D721Med (cell line): ENCODE measurements at places on chromosomes 16 and 17.

DNA sequence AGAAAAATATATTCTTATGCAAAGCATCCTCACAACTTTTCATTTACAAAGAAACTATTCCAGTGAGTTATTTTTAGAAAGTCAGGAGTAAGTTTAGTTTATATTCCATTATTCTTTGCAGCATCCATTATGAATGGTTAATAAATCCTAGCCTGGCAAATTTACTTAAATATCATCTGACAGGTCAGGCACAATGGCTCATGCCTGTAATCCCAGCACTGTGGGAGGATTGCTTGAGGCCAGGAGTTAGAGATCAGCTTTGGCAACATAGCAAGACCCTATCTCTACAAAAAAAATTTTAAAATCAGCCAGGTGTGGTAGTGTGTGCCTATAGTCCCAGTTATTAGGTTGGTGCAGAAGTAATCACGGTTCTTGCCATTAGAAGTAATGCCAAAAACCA is 12.9 kb downstream of the ESRP2 start:
- DNase-seq, result no peak

GRCh38 chr16:9772526-9773225 is 409.6 kb downstream of the GRIN2A start:
- DNase-seq, result no peak

GRCh38 chr16:87850009-87851006 is 19.0 kb downstream of the SLC7A5 start:
- peak; percentile 62 for DNase-seq

DNA sequence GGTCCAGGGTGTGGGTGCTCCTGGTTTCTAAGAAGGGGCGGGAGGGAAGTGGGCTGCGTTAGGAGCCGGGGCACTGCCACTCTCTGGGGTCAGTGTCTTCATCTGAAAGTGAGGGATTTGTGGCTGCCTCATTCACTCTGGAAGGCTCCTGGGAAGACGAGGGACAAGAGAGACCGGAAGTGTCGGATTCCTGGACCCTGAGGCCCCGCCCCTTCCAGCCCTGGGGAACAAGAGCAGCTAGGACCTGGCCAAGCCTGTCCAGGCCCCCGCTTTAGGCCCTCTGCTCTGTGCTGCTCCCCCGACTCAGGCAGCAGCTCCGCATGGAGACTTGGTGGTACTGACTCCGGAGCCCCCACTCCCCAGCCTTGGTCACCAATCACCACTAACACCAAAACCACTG is 6.5 kb downstream of the LGALS3BP start:
- no peak for DNase-seq

- no peak for DNase-seq
These were observed 36.6 kb downstream of the CCDC42 start for GRCh38 chr17:8708025-8708461.

- no peak for DNase-seq
These were observed 8.0 kb upstream of the SLC6A2 start for GRCh38 chr16:55647798-55648197.

DNA sequence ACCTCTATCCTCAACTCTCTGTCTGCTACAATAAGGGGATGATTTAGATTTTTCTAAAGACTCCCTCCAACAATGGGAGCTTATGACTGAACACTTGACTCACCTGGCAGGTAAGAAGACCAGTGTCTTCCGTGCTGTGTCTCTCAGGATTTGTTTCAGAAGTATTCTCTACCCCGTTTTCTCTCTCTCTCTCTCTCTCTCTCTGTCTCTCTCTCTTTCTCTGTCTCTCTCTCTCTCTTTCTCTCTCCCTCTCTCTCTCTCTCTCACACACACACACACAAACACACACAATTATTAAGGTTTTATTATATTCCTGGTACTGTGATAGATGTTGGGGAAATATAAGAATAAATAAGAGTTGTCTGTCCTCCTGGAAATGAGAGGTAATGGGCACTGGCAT is 263.9 kb downstream of the TOX3 start:
- no peak for DNase-seq

GRCh38 chr17:18959845-18960240 is 7.9 kb downstream of the SLC5A10 start:
- no peak for DNase-seq

- no peak for DNase-seq
These were observed 47.7 kb upstream of the XYLT1 start for GRCh38 chr16:17518441-17518840.

GRCh38 chr17:76501018-76501826 is at the start of gene RHBDF2:
TSS of gene RHBDF2 (minus strand) at chr17:76501423. CDS start at chr17:76481524, 19,899 bp downstream.
- DNase-seq, result peak; percentile 98

GRCh38 chr17:62186841-62187240 is 121.8 kb upstream of the MED13 start:
- DNase-seq, result no peak

- no peak for DNase-seq
These were observed 8.8 kb downstream of the TBX4 start for GRCh38 chr17:61460796-61461585.

- no peak for DNase-seq
These were observed 68.1 kb downstream of the SEC14L1 start for GRCh38 chr17:77208856-77209255.

DNA sequence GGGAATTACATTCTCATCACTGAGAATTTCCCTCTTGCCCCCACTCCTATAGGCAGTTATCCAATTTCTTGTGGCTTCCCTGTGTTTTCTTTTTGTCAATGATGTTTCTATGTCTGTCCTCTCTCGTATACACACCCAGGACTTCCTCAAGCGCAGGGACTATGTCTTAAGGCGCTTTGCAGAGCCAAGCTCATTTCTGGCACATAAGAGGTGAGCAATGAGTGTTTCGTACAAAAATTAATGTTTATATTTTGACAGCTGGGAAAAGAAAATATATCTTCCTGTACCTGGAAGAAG is 947 bp downstream of the DDX42 start:
- no peak for DNase-seq

GRCh38 chr17:10226930-10227695 is 28.7 kb upstream of the GAS7 start:
- DNase-seq, result no peak

GRCh38 chr16:65817066-65817465 is 549.4 kb upstream of the CDH5 start:
- DNase-seq, result no peak

GRCh38 chr16:67767953-67768352 is 38.4 kb downstream of the RANBP10 start:
- no peak for DNase-seq

DNA sequence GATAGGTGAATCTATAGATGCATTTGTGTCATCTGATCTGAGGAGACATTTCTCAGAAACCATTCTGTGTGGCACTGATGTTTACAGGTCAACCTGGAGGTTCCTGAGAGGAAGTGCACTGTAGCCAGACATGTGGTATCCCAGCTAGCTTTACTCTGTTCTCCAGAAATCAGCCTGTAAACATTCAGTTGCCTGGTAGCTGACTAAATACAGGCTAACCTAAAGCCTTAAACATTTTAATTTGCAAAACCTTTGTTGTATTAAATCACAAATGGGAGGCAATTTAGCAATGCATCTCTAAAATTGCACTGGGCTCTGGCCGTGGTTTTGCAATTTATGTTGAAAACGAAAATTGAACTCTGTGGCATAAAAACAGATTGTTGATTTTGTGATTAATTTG is 207.6 kb downstream of the FTO start:
- no peak for DNase-seq

DNA sequence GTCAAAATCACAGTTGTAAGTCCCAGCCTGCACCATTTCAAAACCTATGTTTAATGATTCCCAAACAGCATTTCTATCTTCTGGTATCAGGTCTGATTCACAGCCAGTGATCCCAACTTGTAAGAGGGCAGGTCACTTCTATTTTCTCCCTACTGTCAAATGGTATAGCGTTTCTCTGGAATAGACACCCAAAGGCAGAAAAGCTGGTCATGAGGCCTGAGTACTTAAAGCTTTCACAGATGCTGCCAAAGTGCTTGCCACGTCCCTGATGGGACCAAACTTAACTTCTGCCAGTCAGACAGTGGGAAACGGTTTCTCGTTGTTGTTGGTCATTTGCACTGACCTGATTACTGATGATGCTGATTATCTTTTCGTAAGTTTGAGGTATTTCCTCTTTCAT is 43.4 kb downstream of the CYTH1 start:
- no peak for DNase-seq
